C1 segment of cervical spinal cord (tissue), 14 donors: ENCODE measurements at places on chromosomes 1 and 21.

DNA sequence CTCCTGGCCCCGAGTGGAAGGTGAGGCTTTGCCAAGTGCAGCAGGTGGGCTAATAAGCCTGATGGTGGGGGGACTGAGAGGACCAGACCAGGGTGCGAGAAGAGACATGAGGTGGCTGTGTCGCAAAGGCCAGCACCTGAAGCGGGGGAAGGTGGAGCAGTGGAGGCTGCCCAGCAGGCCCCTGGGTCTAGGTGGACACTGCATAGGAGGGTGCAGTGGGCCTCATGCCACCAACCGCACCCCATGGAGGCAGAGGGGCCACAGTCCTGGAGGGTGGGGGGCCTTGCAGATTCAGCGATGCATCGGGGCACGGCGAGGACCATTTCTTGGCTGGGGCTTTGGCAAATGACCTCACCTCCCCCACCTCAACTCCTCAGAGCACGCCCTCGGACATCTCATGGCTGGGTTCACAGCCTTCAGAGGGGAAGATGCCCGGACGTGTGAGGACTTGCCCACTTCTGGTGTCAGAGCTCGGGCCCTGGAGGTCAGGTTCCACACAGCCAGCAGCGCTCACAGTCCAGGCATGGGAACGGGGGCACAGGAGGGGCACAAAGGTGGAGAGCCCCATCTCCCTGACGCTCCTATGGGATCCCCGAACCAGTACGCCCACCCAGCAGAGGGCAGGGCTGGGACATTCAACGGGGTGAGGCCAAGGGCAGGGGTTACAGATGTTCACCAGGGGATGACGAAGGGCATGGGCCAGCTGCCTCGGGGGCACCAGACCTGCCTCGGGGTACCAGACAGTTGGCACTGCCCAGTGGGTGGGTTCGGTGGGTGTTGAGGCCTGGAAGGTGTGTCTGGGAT lies 35.4 kb downstream of the UBE2G2 start:
- DNase-seq = no peak

DNA sequence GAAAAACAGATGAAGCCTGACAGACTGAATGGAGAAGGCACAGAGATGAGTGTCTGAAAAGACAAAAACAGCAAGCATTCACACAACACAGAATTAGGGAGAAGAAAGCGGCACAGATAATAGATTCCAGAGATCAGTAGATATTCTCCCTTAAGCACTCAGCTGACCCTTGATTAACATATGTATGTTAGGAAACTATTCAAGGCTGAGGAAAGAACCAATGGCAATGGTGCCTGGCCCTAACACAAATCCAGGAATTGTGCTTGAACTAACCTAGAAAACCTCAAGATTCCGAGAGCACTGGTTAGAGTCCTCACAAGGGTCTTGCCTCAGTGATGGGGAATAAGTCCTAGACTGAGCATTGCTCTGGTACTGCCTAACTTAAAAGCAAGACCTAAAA lies 30.9 kb downstream of the KCNT2 start:
- no peak for DNase-seq

DNA sequence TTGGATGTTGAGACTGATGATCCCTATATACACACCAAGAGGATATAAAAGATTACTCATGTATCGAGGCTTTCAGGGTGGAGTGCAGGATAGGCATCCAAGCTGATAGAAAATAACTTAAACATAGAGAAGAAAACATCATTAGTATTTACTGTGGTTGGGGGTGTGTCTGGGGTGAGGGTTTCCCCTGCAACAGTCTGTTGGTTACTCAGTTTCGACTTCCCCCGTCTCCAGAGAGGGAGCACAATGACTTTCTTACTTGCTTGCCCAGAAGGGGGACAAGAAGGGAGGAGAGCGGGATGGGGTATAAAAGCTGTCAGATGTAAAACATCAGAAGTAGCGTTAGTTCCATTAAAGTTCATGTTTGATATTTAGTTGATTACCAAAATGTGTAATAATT lies 717.4 kb upstream of the ZP4 start:
- DNase-seq = no peak

DNA sequence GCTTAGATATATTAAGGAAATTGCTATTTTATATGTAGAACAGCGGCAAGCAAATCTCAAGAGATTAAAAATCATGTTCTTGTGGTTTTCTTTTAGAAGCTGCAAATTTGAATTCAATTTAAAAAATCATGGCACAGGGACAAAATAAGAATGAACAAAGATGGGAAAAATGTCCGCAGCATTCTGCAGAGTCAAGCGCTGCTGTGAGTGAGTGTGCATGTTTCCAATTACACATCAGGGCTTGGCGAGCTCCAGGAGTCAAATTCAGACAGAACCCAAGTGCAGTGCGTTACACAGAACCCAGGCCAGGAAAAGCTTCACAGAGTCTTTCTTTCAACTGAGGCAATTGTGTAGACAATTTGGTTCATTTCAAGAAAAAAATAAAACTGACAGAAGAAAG lies 33.3 kb upstream of the ERG start:
- no peak for DNase-seq

GRCh38 chr1:5576673-5577065 lies 415.6 kb downstream of the NPHP4 start:
- no peak for DNase-seq

DNA sequence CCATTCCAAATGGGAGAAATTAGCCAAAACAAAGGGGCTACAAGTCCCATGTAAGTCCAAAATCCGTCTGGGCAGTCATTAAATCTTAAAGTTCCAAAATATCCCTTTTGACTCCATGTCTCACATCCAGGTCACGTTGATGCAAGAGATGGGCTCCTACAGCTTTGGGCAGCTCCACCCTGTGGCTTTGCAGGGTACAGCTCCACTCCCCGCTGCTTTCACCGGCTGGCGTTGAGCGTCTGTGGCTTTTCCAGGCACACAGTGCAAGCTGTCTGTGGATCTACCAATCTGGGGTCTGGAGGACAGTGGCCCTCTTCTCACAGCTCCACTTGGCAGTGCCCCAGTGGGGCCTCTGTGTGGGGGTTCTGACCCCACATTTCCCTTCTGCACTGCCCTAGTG lies 130.2 kb downstream of the TPR start:
- no peak for DNase-seq

GRCh38 chr1:22658385-22659163 lies 5.5 kb downstream of the C1QB start:
- DNase-seq = no peak

DNA sequence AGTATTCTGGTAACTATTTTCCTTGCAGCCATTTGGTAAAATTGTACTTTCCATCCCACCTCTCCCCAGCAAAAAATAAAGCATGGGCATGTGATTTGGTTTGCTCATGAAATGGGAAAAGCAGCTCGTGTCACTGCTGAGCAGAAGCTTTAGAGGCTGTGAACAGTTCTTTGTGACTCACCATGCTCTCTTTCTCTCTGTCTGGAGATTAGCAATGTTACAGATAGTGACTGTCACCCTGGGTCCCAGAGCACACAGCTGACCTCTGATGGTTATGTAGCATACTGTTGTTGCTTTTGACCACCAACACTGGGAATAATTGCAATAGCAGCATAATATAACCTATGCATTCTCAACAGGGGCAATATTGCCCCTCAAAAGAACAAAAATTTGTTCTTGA lies 70.6 kb downstream of the RGS2 start:
- DNase-seq = no peak

DNA sequence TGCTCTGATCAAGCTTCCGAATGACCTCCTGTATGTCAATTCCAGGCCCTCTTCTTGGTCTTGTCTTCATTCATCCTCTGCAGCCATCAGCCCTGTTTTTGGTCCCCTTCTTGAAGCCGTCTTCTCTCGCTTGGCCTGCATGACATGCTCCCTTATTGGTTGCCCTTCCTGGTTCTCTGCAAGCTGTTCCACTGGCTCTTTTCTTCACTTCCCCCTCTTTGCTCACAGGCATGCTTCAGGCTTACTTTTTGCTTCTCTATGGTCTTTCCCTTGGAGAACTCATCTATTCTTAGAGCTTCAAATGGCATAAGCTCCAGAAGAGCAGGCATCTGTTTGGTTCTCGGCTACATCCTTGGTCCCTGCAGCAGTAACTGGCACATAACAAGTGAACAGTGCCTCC lies 38.8 kb downstream of the PDPN start:
- DNase-seq = no peak

GRCh38 chr1:11595285-11595684 lies 58.9 kb downstream of the FBXO2 start:
- DNase-seq = no peak
